Right ventricle myocardium superior (tissue), 1 donor: ENCODE measurements at places on chromosomes 4 and X. TPM values are rescaled to one million over a fixed set of nuclear protein-coding genes. Genes with fewer than 3 reads are reported as not detected.

DNA sequence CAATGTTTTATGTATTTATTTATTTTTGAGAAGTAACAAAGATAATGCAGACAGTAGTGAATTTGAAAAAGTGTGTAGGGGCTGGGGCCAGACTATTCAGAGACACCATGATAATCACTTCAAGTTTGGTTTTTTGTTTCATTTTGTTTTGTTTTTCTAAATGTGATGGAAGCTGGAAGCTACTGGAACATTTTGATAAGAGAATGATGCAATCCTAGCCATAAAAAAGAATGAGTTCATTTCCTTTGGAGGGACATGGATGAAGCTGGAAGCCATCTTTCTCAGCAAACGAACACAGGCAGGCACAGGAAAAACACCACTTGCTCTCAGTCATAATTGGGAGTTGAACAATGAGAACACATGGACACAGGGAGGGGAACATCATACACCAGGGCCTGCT is 706.6 kb upstream of the EPHA5 start:
- DNase-seq, result no peak

- no peak for DNase-seq
These were observed 29.6 kb downstream of the SMARCA1 start for GRCh38 chrX:129493643-129494042.

DNA sequence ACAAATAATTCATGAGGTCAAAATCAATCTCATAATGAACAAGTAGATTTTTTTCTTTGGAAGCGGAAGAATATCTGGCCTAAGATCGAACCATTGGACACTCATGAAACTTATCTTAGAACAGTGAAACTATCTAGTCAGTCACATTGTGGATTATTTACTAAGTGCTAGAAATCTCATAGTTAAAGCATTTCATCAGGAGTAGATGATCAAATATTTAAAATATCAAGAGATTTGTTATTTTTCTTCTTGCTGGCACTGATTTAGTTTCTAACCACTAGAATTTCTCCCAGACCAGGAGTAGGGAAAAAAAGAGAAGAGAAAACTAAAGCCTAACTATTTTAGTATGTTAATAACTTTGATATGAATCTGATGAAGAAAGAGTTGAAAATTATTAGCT is 105.5 kb downstream of the SHROOM3 start:
- no peak for DNase-seq

DNA sequence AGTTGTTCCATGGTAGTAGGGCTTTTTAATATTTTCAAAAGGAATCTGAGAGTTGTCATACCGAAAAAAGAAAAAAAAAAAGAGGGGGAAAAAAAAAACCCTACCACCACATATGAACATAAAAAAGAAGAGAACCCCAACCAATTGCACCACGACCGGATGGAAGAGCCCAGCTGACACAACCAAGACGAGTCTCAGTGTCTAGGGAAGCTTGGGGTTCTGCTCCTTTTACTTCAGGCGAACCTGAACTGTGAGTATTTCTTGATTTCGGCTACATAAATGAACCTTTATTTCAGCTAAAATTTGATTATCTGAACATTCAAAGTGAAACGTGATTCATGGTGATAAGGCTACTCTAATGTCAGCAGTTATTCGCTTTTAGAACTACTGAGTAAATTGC is at the start of gene GPR34:
GPR34 (plus strand) TSS at position 139 of the 400 bp plus-strand sequence. CDS start 6,661 bp downstream, outside the sequence.
- DNase-seq, result no peak

DNA sequence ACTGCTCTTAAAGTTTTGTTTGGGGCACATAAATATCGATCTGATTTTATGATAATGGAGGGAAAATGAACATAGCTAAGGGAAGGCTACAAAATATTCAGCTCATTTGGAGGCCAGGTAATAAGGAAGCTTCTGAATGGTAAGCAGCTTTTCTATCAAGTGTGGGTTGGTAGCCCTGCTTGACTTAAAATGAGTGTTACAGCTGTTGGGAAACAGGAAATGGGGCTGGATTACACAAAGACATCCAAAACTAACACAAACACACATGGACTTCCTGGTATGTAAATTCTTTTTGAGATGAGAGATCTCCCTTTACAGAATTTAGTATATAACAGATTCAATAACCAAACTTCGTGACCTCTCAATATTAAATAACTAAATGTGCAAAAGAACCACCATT is 58.0 kb downstream of the FGF16 start:
- DNase-seq, result no peak

DNA sequence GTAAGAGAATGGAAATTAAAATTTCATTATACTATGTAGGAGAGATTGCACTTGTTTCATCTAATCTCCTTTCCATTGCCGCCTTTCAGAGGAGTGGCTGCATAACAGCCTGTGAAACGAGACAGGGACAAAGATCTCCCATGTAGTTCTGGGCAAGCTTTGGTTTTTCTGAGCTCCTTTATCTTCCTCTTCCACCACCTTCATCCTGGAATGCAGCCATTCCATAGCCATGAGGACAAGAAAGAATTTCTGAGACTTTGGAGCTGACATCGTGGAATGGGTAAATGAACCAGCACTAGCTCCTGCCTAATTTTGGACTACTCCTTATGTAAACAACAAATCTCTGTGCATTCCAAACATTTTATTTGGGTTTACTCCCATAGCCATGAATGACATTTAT is 1587.3 kb upstream of the TENM3 start:
- no peak for DNase-seq

GRCh38 chr4:19314116-19314515 is 937.6 kb upstream of the SLIT2 start:
- DNase-seq, result no peak

- peak; percentile 54 for DNase-seq
These were observed 679.9 kb downstream of the RPA4 start for GRCh38 chrX:97563531-97564133.

DNA sequence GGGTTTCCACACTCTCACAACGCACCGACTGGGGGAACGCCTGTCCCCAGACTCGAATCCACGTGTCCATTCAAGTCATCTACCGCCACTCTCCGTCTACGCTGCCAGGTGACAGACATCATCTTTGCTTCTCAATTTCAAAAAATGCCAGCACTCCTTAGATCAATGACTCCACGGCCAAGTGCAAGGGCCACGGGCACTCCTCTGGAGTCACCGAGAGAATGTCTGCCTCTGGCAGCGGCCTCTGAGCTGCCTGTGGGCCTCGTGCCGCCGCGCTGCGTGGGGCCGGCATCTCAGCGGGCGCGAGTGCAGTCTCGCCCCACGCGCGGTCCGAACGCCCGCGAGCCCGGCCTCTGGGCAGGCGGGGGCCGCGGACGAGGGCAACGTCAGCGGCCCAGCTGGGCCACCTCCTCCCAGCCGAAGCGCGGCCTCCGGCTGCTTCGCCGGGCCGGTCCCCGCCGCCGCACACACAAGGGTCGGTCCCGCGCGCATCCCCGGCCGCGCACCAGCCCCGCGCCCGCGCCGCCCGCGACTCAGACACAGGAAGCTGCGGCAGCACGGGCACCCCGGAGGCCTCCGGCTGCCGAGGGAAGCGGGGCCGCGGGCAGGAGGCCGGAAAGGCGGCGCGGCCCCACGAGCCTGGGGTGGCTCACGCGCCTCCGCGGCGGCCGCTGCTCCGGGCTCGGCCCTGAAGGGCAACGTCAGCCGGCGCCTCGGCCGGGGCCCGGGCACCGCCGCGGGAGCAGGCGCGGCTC is 450 bp downstream of the ACSL1 start:
- DNase-seq, result peak; percentile 53

DNA sequence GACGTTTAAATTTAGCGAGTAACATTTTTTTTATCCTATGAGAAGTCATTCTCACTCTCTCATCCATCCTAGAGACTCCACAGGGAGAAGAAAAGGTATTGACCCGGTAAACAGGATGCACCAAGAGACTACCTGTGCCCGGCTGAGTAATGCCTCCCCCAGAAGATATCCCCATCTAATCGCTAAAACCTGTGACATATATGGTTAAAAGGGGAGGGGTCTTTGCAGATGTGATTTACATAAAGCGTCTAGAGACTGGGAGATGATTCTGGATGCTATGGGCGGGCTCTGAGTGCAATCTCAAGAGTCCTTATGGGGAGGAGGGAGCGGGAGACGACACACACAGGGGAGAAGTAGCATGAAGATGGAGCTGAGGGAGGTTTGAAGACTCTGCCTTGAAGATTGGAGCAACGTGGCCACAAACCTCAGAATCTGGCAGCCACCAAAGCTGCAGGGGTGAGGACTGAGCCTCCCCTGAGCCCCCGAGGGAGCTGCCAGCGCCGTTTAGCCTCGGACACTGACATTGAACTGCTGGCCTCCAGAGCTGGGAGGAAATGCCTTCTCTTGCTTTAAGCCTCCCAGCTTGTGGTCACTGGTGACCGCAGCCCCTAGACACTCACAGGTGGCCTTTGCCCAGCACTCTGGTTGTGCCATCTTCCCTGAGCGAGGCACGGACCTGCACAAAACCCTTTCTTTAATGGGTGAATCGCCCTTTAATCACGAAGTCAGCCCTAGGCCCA is 11.2 kb downstream of the ABLIM2 start:
- no peak for DNase-seq

- DNase-seq, result no peak
These were observed 138.7 kb downstream of the FRYL start for GRCh38 chr4:48641401-48641800.

GRCh38 chr4:101081695-101082369 is 265.5 kb downstream of the PPP3CA start:
- DNase-seq, result no peak

- no peak for DNase-seq
These were observed 45.8 kb upstream of the FBXW7 start for GRCh38 chr4:152581536-152582160.

GRCh38 chr4:19992471-19993093 is 259.1 kb upstream of the SLIT2 start:
- no peak for DNase-seq

- no peak for DNase-seq
These were observed 163.2 kb downstream of the PRKX start for GRCh38 chrX:3550160-3550751.

DNA sequence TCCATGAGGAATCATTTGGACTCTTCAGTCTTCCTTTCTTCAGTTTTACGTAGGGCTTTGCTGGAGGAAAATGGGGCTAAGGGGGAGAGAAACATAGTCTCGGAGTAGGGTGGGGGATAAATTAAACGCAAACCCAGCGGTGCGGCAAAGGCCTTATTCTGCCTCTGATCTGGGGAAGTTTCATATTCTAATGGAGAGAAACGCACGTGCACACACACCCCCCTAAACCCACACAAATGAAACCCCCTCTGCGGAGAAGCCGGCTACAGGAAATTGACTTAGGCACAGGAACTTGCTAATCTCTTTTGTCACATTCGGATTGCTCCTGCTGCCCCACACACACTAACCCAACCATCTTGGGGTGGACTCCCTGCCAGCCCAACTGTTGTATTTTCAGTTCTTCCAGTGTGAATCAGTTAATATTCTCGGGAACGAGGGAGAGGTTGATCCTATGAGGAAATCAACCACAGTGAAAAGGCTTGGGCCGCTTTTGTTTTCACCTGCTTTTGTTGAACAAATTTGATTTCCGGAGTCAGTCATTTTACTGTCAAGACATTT is at the start of gene RHOH:
RHOH (plus strand) TSS at position 308 of the 558 bp plus-strand sequence. CDS start 46,356 bp downstream, outside the sequence.
- DNase-seq, result no peak

- no peak for DNase-seq
These were observed 688.0 kb downstream of the PCDH19 start for GRCh38 chrX:99722094-99722493.

DNA sequence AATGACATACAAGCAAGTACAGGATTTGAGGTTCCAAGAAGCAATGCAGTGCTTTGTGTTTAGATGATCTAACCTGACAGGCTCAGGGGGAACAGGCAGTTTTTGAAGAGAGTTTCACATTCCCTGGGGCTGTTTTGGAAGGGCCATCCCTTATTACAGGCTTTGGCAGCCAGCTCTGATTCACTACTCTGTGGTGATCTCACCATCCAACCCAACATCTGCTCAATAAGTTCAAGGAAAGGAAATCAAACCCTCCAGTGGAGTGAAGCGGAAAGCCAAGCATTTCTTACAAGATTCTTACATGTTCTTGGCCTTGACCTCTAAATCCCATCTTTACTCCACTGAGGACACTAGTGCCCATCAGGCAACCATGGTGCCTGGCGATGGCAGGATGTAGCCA is 7.5 kb downstream of the IDS start:
- DNase-seq, result no peak

- DNase-seq, result peak; percentile 40
These were observed 5.3 kb downstream of the GAGE10 start for GRCh38 chrX:49308604-49309269.

DNA sequence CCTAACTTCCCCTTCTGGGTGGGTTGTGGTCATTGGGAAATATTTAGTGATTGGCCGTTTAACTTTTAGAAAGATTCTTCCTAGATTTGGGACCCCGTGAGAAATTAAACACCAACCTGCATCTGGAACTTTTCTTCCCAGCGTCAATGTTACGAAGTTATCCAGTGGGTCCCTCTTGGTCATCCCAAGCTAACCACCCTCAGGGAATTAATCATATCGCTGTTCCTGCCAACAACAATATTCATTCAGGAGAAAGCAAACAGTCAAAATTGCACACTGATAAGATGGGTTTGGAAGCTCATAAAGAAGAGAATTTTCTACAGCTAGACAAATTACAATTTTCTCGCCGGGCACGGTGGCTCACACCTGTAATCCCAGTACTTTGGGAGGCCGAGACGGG is 121.2 kb upstream of the STX18 start:
- no peak for DNase-seq

The APBB2 gene
- 22.5 TPM for total RNA-seq

The TRMT44 gene
- total RNA-seq, result 8.4 TPM

The CCSER1 gene
- total RNA-seq, result 13.8 TPM

The APLN gene
- 15.4 TPM for total RNA-seq

The SLBP gene
- total RNA-seq, result 12.6 TPM

The CLDN22 gene
- total RNA-seq, result not detected

The SPIN4 gene
- total RNA-seq, result 0.70 TPM
